ENCODE measurements at places on chromosomes 5 and 9.

DNA sequence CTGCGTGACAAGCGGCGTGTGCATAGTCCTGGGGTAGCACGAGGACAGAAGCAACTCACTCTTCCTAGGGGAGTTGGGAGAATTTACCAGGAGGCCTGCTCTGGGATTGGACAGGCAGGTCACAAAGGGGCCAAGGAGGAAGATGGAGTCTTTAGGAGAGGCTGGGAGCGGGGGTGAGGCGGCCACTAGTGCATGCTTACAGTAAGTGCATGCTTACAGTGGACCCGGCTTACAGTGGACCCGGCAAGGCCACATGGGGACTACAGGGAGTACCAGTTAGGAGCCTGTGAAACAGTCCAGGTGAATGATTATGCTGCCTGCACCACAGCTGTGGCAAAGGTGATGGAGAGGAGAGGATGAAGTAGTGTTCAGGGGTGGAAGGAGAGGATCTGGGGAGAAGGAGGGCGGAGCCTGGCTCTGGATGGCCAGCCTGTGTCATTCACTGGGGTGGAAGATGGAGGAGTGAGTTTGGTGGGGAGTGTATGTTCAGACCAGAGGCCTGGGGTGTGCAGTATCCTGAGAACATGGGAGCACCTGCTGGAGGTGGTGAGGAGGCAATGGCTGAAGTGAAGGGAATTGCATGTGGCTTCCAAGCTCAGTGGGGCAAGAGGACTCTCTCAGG, 78.7 kb downstream of the CRB2 start:
- no peak for DNase-seq

DNA sequence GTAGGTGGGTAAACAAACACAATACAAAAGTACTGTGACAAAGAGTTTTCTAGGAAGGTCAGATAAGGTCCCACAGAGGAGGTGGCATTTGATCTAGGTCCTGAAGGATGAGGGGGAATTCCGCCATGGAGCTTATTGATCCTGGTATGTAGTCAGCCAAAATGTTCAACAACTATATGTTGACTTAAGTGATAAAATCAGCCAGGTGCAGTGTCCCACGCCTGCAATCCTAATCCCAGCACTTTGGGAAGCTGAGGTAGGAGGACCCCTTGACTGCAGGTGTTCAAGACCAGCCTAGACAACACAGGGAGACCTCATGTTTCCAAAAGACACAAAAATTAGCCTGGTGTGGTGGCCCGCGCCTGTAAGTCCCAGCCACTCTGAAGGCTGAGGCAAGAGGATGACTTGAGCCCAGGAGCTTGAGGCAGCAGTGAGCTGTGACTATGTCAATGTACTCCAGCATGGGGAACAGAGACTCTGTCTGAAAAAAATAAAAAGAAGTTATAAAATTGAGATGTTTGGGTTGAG, 46.4 kb upstream of the PLIN2 start:
- no peak for DNase-seq

GRCh38 chr5:131587541-131587940, 47.5 kb downstream of the RAPGEF6 start:
- DNase-seq, result no peak

GRCh38 chr5:95743232-95743631, 12.1 kb downstream of the RHOBTB3 start:
- no peak for DNase-seq

GRCh38 chr9:1238407-1238806, 188.2 kb downstream of the DMRT2 start:
- DNase-seq, result no peak

GRCh38 chr9:136257381-136258298, 12.0 kb upstream of the QSOX2 start:
- DNase-seq, result no peak

DNA sequence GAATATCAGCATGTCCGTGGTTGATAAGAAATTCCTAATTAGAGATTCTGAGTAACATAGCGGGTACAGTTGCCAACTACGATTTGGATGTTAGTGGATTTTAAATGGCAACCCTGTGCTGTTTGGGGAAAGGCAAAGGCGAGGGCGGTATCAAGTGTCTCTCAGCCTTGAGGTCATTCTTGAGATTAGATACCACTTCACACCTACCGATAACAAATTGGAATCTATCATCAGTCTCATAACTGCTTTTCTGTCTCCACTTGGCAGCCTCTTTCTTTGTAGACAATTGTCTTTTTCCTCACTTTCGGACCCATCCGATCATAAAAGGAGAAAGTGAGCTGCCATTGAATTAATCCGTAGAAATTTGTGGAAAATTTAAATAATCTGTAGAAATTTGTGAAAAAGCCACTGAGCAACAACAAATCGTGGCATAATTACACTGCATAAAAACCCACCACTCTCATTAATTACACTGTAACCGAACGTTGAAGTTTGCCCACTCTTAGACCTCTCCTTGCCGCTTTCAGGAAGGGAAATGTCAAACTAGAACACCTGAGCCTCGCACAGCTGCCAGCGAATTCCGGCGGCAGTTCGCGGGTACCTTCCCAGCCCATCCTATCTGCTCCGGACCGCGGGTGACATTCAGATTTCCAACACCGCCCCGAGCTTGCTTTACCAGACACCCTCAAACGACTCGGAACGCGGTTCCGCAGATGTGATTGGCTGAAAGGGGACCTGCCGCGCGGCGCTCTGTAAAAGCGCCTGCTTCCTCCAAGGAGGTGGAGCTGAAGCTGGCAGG, 849 bp upstream of the RGMB start:
- DNase-seq, result no peak

- DNase-seq, result no peak
These were observed 46.3 kb downstream of the PTCD2 start for GRCh38 chr5:72366324-72366976.

DNA sequence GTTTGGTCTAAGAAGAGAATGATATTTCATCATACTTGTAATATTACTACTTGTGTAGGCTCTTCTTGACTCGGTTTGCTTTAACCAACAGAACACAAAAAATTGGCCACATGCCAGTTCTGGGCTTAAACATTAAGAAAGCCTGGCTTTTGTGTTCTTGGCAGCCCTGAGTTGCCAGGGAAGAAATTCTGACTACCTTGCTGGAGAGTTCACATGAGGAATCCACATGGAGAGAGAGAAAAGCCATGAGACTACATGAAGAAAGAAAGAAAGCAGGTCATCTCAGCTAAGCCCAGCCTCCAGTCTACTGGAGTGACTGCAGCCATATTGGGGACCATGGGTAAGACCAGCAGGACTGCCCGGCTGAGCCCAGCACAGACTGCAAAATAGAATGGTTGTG, 524.8 kb downstream of the RAB3C start:
- DNase-seq, result no peak

- DNase-seq, result no peak
These were observed 40.5 kb downstream of the DAB2IP start for GRCh38 chr9:121691890-121692289.

- no peak for DNase-seq
These were observed 17.9 kb downstream of the STC2 start for GRCh38 chr5:173310218-173310769.

GRCh38 chr9:14219850-14220249, 94.1 kb downstream of the NFIB start:
- no peak for DNase-seq

DNA sequence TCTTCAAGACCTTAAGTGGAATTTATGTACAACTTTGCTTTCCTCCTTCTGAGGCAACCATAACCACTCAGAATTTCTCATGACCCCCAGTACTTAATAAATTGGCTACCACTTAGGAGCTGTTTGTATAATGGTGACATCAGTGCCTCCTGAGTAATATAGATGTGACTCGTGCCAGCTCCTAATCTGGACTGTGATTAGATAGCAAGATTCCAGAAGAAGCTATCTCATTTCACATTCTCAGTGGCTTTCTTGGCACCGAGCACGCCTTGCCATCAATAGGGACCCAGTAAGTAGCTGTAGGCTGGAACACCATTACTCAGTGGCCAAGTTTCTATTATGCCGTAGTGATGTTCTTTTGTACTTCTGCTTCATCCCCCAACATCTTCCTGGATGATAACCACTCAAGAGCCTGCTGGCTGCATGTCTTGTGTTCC, 228.8 kb downstream of the CD180 start:
- no peak for DNase-seq

DNA sequence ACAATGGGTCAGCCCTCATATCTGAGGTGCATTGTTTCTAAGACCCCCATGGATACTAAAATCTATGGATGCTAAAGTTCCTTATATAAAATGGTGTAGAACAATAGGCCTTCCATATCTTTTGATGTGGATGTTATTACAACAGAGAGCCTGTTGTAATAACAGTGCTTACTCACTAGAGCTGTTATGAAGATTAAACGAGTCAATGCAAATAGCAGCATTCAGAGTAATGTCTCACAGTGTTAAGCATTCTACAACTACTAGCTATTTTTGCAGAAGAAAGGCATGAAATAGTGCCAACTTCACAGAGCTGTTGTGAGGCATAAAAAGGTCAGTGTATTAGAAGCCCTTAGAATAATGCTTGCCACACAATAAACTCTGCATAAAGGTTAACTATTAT, 13.0 kb downstream of the CHSY3 start:
- no peak for DNase-seq

DNA sequence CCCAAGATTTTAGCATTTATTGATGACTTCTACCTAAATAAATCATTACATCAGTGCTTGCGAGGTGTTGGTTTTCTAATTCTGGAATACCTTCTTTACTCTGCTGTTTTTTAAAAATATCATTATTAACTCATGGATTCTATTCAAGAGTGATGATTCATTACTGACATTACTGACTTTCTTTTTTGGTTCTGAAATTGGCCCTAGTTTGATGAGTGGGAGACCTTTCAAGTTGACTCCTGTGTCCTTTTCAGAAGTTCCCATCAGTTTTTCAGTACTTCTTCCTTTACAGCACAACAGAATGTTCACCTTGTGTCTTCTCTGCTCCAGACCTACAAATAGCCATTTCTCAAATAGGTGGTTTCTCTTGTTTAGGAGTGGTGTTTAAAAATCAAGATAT, 114.1 kb downstream of the PCSK5 start:
- DNase-seq, result no peak

DNA sequence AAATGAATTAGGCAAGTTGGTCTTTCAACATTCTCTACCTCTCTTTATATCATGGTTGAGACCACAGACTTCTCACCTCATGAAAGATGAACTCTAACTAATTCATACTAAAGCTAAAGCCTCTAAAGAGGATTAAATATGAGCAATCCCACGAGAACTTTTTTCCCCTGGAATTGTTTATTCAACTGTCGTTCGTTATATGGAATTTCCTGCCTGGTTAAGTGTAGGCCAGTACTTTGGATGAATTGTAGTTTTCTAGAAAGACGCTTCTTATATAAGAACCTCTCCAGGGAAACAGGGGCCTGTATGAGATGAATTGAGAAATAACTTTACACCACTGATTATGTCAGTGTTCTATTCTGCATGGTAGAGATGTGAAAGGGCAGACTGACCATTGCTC, 42.9 kb downstream of the PDCD1LG2 start:
- no peak for DNase-seq

GRCh38 chr5:74948031-74948546, 81.9 kb upstream of the FAM169A start:
- DNase-seq, result no peak

GRCh38 chr5:54539001-54539400, 21.4 kb downstream of the SNX18 start:
- no peak for DNase-seq

- no peak for DNase-seq
These were observed 223.1 kb upstream of the DAP start for GRCh38 chr5:10984021-10984715.

- no peak for DNase-seq
These were observed 1175.5 kb downstream of the DTWD2 start for GRCh38 chr5:117812861-117813260.

DNA sequence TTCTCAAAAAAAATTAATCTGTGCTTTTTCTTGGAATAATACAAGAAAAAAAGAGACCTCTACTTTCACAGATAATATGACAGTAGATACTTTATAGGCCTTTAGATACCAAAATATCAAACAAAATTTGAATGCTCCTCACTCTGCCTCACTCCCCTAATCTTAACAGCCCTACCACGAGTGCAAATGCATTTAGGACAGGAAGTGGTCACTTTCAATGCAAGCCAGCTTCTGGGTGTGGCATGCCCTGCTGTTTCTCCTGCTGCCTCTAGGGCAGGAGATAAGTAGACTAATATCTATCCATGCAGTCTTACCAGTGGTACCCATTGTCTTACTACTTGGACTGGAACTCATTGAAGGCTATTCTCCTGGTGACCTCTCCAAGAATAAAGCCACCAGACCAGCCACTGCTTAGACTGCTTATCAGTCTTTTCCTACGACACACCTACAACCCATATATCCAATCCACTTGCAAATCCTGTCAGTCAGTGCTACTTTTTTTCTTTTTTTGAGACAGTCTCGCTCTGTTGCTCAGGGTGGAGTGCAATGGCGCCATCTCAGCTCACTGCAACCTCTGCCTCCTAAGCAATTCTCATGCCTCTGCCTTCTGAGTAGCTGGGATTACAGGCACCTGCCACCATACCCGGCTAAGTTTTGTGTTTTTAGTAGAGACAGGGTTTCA, 23.0 kb downstream of the FRRS1L start:
- DNase-seq, result no peak

GRCh38 chr5:179185256-179185940, 125.2 kb downstream of the ZNF354C start:
- DNase-seq, result no peak

DNA sequence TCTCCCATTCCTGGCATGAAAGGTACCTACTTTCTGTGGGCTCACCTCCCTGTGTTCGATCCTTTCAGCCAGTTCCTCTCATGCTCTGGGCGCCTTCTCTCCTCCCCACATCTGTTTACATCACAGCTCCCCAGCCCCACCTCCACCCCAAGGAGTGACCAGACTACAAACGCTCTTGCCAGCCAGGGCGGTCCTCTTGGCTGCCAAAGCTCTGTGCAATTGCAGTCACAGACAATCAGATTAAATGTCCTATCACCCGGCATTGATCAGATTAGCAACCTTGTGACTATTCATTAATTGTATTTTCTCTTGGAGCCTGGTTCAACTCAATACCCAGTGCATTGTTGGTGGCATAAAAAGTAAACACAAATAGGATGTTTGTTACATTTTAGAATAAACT, 211.2 kb upstream of the TBCA start:
- no peak for DNase-seq

DNA sequence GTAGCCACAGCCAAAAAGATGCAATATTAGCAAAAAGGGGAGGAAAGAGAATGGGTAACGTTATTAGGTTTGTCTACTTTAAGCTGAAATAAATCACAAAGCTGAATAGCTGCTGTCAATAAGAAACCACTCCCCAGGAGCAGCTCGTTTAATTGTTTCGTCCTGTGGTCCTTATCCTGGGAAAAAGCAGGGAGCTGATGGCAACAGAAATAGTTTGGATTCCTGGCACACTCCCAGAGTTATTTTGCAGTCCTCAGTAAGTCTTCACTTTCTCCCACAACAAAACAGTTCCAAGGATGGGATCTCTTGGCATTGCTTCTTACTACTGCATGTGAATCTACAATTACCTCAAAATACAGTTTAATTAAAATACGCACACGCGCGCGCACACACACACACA, 28.8 kb downstream of the FRMD3 start:
- no peak for DNase-seq

- DNase-seq, result no peak
These were observed 185.5 kb downstream of the SMC2 start for GRCh38 chr9:104279535-104280177.

All from activated CD4-positive, CD25-positive, alpha-beta regulatory T cell treated with anti-CD3 and anti-CD28 coated beads, Interleukin-2, amount 50 U/mL, for 72 hours (primary cell).